ENCODE measurements at places on chromosomes 16 and 17.

GRCh38 chr17:11548398-11548797 is 49.9 kb upstream of the DNAH9 start:
- DNase-seq: no peak

DNA sequence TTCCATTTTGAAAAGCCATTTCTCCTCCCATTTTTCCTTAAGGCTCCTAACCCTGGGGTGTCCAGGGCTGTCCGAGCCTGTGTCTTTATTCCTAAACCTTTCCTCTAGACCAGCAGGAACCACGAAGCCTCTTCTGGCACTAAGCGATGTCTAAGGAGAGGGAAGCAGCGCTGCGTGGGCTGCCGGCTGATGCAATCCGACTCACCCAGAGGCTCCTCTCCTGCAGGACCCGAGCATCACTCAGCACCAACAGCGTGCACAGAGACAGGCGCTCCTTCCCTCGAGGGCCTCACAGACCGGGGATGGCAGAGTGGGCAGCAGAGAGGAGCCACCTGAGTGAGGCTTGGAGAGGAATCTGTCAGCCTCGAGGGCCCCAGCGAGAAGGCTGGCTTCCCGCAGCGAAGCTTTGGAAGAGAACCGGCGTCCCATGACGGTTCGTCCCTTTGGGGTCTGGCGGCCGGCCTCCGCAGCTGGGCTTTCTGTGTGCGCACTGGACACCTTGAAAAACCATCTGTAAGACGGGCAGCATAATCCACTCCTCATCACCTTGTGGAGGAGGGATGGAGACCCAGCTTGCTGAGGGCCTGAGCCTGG is 174.3 kb downstream of the FOXL1 start:
- no peak for DNase-seq

DNA sequence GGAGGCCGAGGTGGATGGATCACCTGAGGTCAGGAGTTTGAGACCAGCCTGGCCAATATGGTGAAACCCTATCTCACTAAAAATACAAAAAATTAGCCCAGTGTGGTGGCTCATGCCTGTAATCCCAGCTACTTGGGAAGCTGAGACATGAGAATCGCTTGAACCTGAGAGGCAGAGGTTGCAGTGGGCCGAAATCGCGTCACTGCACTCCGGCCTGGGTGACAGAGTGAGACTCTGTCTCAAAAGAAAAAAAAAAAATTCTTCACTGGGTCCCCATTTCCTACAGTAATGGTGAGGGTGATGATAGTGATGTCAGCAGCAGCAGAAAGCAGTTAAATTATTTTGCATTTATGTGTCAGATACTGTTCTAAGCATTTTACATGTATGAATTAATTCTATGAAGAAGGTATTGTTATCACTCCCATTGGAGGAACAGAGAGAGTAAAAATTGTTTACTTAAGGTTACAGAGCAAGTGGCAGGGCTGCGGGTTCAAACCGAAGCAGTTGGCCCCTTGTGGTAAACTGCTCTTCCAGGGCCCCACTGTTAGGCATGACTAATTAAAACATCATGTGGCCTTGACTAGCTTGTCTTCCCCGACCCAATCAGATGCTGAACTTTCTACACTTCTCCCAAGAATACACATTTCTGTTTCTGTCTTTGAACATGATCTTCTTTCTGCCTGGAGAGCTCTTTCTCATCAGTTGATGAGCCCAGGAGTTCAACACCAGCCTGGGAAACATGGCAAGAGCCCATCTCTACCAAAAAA is 45.8 kb downstream of the STAT3 start:
- no peak for DNase-seq

DNA sequence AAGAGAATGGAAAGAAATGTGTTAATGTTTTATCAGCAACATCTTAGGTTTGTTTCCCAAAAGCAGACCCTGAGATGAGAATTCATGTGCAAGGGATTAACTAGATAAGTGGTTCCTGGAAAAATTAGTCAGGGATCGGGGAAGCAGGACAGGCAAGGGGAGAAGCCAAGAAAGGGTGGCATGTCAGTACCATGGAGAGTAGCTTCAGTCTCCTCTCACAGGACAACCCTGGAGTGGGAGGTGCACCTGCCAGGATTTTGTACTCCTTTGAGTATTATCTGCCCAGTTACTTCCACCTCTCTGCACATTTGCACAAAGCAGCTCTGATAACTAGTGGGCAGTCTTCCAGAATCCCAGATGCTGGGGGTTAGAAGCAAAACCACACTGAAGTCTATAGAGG is 117.0 kb downstream of the RGS9 start:
- no peak for DNase-seq

- no peak for DNase-seq
These were observed 201.2 kb downstream of the HS3ST3A1 start for GRCh38 chr17:13400491-13400890.

DNA sequence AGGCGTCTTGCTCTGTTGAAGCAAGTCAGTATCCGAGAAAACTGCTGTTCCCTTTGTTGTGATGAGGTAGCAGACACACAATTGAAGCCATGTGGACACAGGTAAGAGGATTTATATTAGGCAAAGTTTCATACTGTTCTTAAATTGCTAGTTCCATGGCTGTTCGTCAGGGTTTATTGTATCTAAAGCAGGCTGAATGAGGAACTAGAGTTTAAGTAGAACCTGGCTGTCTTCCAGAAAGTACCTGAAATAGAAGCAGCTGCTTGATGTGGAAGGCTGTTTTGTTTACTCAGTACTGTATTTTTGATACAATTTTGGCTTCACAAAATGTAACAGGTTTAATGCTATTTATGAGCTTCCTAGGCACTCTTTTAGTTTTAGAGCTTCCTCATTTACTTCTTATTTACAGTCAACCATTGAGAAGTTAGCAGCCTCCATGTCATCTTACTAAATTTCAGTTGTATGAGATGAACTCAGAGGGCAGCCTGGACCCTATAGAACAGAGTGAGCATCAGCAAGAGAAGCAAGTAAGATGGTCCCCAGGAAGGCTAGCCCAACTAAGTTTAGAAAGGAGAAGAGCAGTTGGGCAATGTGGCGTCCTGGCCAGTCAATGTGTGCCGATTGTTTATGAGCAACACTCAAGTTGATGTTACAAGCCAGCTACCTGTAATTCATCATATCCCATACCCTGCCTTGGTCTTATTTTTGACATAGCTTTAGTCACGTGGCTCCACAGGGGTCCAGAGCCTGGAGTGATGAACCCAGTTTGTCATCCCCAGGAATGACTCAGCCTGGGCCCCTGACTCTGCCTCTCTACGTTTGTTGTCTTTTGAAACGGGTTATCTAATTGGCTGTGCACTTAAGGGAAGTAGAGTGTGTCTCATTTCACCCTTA is 9.7 kb upstream of the ARL2BP start:
- DNase-seq: no peak

DNA sequence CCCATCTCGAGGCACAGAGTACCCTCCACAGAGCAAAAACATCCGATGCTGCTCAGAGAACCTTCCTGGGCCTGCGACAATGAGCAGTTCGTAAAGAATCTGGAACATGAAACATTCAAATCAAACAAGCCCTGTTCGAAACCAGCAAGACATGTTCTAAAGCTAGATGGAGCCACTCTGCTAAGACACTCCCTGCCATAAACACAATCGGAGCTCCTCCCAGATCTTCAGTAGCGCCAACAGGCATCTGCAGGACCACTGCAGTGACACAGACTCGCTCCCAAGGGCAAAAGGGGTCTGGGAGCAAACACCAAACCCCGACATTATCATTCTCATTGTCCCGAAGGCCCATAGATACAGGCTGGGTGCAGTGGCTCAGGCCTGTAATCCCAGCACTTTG is 108.7 kb downstream of the ZFHX3 start:
- no peak for DNase-seq

DNA sequence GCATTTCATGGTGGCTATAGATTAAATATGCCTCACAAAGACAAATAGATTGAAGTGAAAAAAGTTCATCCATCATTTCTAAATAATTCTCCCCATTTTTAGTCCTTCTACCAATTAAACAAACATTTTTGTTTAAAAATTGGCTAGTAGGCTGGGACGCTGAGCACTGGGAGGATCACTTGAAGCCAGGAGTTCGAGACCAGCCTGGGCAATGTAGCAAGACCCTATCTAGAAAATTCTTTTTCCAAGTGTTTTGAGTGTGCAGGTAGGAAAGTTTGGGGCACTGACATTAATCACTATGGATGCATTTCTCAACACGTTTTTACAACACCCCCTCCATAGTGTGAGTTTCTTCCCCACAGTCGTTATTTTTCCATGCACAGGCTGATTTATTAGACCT is 56.7 kb downstream of the MRC2 start:
- no peak for DNase-seq

DNA sequence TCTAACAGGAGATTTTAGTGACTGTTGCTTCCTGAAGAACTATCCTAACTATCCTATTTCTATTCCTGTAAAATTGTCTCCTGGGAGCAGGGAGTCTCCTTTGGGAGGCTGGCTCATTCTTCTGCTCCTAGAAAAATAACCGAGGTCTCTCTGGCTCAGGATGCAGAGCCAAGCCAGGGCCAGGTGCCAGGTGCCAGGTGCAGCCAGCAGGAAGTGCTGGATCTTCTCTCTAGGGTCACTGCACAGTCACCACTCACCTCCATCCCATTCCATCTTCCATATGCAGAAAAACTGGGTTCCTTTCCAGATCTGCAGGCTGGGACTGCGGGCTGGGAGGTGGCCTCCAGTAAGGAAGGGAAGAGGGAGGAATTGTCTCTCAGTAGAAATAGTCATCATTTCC is 3.8 kb upstream of the TMC7 start:
- DNase-seq: no peak

DNA sequence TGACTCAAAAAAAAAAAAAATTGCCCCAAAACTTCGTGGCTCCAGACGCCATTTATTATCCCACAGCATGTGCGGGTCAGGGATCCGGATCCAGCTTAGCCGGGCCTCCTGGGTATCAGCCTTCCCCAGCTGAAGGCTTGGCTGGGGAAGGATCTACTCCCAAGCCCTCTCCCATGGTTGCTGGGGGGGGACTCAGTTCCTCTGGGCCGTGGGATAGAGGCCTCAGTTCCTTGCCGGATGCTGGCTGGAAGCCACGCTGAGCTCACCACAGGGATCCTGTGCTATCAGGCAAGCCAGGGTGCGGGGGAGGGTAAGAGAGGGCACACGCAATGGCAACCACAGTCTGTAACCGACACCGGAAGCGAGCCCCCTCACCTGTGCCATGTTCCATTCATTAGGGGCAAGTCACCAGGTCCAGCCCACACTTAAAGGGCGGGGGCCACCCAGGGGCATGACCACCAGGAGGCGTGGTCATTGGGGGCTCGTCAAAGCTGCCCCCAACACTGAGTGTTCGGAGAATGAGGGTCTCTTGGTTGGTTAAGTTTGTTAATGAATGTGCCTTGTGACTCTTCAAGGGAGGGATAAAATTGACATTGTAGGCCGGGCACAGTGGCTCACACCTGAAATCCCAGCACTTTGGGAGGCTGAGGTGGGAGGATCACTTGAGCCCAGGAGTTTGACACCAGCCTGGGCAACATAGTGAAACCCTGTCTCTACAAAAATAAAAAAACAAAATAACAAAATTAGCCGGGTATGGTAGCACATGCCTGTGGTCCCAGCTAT is 210.0 kb upstream of the GSE1 start:
- no peak for DNase-seq

DNA sequence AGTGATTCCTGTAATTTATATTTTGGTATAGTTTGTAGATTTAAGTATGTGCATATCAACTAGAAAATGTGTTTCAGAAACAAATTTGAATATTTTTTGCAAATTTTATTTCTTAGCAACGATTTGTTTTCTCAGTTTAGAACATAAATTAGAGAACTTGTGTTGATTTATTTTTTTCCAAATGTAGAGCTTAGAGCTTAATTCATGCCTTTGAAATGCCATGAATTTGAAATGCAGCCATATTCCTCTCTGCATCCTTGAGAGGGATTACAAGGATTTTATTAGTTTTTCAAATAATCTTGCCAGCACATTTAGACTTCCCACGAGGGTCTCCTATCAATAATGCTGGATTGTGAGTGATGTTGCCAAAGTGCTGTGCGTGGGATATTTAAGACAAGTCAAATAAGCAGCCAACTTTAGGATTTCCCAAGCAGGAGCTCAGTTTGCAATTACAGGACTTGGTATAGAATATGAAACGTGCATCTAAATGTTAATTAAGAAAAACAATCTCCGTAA is 6.7 kb upstream of the SMPD3 start:
- no peak for DNase-seq

DNA sequence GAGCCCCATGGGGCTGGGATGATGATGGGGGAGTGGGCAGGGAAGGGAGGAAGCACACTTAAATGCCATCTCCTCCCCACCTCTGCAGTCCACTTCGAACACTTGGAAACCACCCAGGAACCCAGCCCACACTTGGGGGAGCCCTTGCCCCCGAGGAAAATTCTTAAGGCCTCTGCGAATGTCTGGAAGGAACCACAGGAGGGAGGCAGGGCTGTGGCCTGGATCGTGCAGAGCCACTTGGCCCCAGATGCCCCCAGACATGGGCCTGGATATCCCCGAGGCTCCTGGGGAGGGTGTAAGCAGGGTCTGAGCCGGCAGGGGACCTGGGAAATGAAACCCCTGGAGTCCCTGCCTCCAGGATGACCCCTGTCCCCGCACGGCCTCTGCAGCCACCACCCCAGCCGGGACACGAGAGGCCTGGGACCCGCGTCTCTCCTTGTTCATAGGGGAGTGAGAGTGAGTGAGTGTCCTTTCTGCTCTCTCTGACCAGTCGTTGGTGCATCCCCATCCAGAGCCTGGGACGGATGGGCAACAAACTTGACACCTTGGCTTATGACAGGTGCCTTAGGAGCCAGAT is 11.8 kb upstream of the MTSS2 start:
- DNase-seq: no peak

DNA sequence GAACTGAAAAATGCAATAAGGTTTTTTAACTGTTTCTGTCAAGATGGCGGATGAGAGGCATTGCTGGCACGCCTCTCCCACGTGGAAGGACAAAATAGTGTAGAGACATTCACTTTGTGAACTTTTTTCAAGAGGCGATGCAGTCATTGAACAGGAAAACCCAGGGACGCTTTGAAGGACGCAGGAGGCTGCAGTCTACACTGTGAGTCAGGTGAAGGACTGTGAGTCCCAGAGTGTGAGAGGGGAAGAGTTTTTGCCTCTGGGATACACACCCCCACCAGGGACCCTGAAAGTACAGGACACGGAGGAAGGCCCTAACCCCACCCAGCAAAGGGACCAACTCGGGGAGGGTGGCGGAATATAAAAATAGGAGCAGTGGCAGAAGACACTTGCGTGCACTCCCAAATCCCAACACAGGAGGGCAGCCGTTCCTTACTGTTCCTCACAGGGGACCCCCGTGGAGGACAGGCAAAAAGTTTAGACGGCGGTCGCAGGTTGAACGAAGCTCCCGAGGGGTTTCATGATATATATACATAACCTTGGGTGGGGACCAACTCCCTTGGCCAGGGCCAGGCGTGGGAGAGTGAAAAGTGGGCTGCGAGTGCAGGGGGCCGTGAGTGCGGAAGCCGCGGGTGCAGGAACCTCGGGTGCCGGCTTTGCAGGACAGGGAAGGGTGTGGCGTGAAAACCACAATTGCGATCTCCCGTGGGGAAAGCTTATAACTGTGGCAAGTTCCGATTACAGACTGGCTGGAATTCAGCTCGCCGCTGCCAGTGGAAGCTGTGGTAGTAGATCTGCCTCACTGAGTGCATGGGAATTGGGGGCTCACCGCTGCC is 82.0 kb upstream of the ALOX12 start:
- DNase-seq: peak; percentile 78

GRCh38 chr17:1898332-1898731 is 68.5 kb downstream of the RPA1 start:
- no peak for DNase-seq

- DNase-seq: no peak
These were observed 87.2 kb upstream of the XYLT1 start for GRCh38 chr16:17557949-17558348.

GRCh38 chr17:41392278-41392677 is 5.1 kb downstream of the KRT31 start:
- no peak for DNase-seq
